ENCODE measurements at places on chromosomes 3 and 15. TPM values are rescaled to one million over a fixed set of nuclear protein-coding genes. Genes with fewer than 3 reads are reported as not detected.

The RFT1 gene
- 16.6 TPM for total RNA-seq

The CCNL1 gene
- 159 TPM for total RNA-seq

The MOBP gene
- total RNA-seq, result not detected

The KBTBD13 gene
- 1.5 TPM for total RNA-seq

The CIDEC gene
- total RNA-seq, result 0.87 TPM

The GCNT3 gene
- not detected for total RNA-seq

The ADAMTSL3 gene
- total RNA-seq, result 54.8 TPM

The LTK gene
- total RNA-seq, result 0.19 TPM

The ANKRD63 gene
- not detected for total RNA-seq

The NR1D2 gene
- total RNA-seq, result 26.9 TPM
